ENCODE measurements at places on chromosomes 6 and 20.

- DNase-seq: no peak
Observed at GRCh38 chr20:51946586-51946985, 144.3 kb upstream of the SALL4 start.

DNA sequence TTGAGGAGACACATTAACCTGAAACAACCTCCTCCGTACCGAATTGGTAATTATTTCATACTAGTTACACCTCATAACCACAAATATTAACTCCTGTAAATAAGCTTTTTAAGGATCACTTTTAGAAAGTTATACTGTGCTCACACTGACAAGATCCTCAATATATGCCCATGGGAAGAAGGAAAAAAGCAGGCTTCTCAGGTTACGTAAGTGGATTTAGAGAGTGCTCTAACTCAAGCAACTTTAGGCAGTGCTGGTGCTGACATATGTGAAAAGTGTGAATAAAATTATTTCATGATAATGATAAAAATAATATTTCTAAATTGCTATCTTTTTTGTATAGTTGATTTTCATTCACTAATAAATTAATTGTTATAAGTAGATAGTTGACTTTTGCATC is 76.1 kb downstream of the PRKN start:
- no peak for DNase-seq

DNA sequence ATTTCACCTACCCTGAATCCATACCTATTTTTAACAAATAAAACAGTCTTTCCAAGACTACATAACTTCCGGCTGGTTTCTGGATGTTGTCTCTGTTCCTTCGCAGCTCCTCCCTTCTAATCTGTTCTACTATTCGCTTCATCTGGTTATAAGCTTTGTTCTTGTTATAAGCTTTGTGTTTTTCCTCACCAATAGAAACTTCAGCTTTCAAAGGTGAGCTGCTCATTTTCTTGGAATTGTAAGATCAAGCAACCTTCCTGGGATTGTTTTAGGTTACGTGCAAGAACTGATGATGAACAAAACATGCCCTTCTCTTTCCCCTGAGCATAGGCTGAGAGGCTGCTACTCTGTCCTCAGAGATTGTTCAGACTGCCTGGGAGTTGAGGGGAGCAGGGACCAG is 2.1 kb downstream of the GFOD1 start:
- no peak for DNase-seq

DNA sequence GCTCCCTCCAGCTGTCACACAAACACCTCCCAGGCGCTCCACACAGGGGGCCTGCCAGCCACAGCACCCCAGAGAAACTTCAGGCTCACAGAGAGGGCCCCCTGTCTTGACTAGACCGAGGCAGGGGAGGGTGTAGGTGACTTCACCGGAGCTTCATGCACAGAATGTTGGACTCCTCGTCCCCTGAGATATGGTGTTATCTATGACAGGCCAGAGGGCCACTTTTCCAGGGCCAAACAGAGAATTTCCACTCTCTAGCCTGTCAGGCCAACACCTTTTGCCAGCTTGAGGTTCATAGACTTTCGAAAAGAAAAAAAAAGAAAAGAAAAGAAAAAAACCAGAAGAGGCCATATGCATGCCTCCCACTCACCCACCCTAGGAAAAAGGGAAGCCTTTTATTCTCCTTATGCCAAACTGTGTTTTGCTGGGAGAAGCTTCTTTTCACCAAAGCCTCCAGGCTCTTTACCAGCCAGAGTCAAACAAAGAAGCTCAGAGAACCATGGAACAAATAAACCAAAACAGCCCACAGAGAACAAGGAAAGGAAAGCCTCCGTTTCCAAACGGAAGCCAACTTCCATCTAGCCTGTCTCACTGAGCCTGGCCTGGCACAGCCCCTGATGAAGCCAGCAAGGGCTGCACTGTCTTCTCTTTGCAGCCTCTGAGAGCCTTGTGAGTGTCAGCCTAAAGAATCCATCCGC is 313.2 kb upstream of the JARID2 start:
- no peak for DNase-seq

GRCh38 chr6:4950836-4951533 is 52.9 kb downstream of the RPP40 start:
- no peak for DNase-seq

GRCh38 chr6:53479871-53480270 is 65.0 kb downstream of the GCLC start:
- DNase-seq: no peak

DNA sequence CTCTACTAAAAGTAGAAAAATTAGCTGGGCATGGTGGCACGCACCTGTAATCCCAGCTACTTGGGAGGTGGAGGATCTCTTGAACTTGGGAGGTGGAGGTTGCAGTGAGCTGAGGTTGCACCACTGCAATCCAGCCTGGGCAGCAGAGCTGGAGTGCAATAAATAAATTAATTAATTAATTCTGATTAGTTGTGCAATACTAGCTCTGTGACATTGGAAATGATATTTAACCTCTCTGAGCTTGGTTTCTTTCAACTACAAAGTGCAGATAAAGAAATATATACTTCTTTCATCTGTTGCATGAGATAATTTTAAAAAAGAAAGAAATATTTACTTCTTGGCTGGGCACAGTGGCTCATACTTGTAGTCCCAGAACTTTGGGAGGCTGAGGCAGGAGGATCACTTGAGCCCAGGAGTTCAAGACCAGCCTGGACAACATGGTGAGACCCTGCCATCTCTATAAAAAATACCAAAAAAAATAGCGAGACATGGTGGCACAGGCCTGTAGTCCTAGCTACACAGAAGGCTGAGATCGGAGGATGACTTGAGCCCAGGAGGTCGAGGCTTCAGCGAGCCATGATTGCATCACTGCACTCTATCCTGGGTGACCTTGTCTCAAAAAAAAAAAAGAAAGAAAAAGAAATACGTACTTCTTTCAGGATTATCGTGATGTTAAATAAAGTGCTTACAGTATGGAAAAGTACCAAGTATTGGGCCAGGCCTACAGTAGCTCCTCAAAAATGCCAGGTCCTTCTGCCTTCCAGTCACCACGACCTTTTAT is 15.6 kb upstream of the TBCC start:
- no peak for DNase-seq

GRCh38 chr20:16533502-16533901 is 39.7 kb downstream of the KIF16B start:
- no peak for DNase-seq

- no peak for DNase-seq
Observed at GRCh38 chr6:147660334-147661311, 152.1 kb downstream of the SAMD5 start.
